G401 (cell line): ENCODE measurements at places on chromosomes 11 and 22. TPM values are rescaled to one million over a fixed set of nuclear protein-coding genes. Genes with fewer than 3 reads are reported as not detected.

Gene IFITM10
- total RNA-seq: not detected in 2 replicates

Gene BRSK2
- 5.2 and 9.2 TPM in 2 replicates for total RNA-seq

Gene CHRNA10
- total RNA-seq: 0.20 and 0.43 TPM in 2 replicates

Gene SLC17A6
- 0.37 TPM in 1 of 2 replicates, not detected in the other for total RNA-seq

Gene UBQLNL
- total RNA-seq: not detected in 2 replicates

Gene SCGB1A1
- total RNA-seq: not detected in 2 replicates

Gene ISX
- total RNA-seq: not detected in 2 replicates

DNA sequence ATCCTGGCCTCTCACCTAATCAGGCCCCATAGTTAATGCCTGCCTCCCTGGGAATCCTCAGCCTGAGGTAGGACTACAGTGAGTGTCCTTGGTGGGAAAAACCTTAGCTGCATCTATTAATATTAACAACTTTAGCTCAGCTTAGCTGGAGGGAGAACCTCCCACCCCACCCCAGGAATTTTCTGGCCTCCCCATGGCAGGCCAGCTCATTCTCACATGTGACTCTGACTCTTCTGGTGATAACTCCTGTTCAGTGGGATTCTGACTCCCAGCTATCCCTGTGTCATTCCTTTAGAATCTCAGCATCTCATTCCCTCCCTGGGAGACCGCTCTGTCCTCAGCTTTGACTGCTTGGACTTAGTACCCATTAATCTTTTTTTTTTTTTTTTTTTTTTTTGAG lies 14.5 kb downstream of the ART5 start:
- DNase-seq: no peak

DNA sequence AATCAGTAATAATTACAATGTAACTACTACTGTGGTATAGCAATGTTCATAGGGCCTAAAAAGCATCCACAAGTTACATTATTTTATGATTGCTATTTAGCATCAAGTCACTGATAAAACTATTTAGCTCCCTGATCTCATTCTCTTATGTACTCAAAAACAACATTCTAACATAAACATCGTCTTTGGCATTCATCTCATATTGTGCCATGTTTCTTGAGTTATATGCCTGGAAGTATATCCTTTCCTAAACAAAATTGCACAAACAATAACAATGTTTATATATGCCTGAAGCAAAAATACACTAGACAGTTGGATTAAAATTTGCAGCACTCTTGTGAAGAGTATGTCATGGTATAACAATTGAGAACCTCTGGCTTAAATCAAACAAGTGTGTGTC lies 34.1 kb downstream of the HORMAD2 start:
- no peak for DNase-seq

DNA sequence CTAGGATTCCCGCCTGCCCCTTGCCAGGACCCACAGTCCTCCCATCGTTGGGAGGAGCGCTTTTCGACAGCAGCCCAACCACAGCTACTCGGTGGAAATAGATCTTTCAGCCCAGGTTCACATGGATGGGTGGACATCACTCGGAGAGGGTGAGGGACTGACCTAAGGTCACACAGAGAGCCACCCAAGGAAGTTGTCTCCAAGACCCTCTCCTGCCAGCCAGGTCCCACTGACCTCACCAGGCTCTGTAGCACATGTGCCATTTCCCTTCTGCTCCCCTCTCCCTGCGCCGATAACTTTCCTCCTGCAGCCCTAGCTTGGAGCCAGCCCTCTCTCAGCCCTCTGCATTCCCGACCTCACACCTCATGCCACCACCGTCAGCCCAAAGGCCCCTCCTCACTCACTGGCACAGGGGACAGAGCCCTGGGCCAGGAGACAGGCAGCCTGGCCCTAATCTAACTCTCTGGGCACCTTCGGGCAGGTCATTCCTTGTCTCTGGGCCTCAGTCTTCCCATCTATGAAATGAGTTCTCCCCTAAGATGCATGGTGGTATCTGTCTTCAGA lies 4.7 kb downstream of the KCNJ4 start:
- no peak for DNase-seq

DNA sequence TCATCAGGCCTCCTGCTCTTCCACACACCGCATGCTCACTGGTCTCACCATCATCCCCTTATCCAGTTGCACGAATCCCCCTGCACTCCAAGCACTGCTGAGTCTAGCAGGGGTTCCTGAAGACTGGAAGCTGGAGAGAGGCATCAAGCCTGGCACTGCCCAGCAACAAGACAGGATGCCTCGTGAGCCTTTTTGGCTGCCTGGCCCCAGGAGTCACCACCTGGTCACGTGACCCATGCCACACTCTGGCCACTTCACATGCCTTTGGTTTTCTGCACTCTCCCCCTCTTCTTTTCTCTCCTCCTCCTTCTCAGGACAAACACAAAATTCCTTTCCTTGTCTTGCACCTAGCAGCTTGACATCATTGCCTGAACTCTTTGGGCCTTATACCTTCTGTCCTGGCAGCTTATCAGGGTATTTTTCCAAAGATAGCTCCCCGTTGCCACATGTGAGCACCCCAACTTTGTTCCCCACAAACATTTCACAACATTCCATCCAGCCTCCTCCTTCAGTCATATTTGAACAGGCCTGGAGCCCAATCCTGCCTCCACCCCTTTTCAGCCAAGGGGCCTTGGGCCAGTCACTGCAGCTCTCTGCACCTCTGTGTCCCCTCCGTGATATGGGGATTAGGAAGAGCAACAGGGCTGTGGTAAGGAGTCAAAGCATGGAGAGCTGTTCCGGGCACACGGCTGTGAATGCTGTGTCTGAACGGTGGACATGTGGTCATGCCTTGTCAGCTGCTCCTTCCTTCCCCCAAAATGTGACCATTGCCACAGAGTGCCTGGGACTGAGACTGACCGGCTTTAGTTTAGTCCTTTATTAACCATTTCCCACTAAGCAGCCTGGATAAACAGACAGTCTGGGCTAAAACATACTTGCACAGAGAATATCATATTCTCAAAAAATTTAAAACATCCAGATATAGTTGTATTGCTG lies 2.8 kb upstream of the PACSIN2 start:
- DNase-seq: no peak

GRCh38 chr22:28410050-28410816 lies 269.4 kb downstream of the TTC28 start:
- DNase-seq: no peak
